SHP77 treated with DMSO at 0.1 percent for 48 hours (cell line): ENCODE measurements at places on chromosomes 16 and 17.

- no peak for DNase-seq
Measured at GRCh38 chr16:57390636-57391295, 13.8 kb upstream of the CCL17 start.

- no peak for DNase-seq
Measured at GRCh38 chr17:79414063-79414792, 196.6 kb downstream of the RBFOX3 start.

DNA sequence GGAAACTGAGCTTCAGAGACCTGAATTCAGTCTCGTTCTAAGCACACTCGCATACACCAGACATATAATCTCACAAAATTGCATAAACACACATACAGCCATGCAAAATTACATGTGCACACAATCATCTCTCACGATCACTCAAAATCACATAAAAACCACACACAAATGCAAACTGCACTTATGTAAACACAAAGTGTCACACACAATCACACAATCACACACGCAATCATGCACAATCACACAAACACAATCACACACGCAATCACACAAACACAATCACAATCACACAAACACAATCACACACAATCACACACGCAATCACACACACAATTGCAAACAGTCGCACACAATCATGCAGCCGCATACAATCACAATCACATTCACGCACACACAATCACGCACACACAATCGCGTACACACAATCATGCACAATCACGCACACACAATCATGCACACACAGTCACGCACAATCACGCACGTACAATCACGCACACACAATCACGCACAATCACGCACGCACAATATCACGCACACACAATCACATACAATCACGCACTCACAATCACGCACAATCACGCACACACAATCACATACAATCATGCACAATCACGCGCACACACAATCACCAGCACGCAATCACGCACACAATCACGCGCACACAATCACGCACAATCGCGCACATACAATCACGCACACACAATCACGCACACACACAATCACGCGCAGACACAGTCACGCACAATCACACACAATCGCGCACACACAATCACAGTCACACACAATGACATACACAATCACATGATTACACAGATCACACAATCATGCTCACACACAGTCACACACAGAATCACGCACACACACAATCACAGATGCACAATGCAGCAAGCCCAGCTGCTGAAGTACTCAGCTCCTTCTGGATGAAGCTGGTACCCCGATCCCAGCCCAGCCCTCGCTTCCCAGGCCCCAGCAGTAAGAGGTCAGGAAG lies 45.6 kb downstream of the ZDHHC7 start:
- DNase-seq: no peak

- no peak for DNase-seq
Measured at GRCh38 chr16:51009359-51009758, 141.7 kb downstream of the SALL1 start.

- DNase-seq: peak; percentile 48
Measured at GRCh38 chr17:1060991-1061390, 64.1 kb downstream of the TIMM22 start.

- DNase-seq: no peak
Measured at GRCh38 chr17:7589891-7590691, at the start of gene SOX15. Gene SOX15, minus strand, starts transcription at chr17:7590094. Its CDS starts 418 bp downstream, at chr17:7589676.

GRCh38 chr16:929227-930073 lies 41.3 kb downstream of the LMF1 start:
- no peak for DNase-seq

DNA sequence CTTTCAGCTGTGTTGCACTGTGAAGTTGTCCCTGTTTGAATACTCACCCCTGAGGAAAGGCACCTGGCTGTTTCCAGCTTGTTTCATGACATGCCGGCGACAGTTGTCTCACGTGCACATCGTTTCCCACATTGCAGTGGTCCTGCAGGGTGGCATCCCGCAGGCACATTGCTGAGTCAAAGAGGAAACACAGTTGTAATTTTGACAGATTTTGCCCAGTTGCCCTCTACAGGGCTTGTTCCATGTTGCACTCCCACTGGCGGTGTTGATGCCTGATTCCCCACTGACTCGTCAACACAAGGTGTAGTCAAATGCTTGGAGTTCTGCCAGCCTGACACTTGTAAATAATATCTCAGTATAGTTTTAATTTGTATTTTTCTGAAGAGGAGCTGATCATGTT lies 23.8 kb downstream of the EPN2 start:
- peak; percentile 5 for DNase-seq

- DNase-seq: no peak
Measured at GRCh38 chr17:16905593-16906191, 66.2 kb downstream of the TNFRSF13B start.

DNA sequence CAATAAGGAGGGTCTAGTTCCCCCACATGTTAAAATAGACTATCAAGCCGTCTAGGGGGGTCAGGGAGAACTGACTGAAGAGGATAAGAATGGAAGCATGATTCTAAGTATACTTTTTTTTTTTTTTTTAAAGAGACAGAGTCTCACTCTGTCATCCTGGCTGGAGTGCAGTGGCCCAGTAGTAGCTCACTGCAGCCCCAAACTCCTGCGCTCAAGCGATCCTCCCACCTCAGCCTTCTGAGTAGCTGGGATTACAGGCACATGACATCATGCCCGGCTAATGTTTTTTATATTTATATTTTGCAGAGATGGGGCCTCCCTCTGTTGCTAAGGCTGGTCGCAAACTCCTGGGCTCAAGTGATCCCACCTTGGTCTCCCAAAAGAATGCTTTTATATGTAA lies 14.2 kb downstream of the AMFR start:
- DNase-seq: no peak

- DNase-seq: no peak
Measured at GRCh38 chr16:89360760-89361435, 129.5 kb downstream of the ANKRD11 start.

GRCh38 chr17:17351901-17352781 lies 49.0 kb downstream of the NT5M start:
- peak; percentile 89 for DNase-seq

- no peak for DNase-seq
Measured at GRCh38 chr16:82184213-82184612, 14.2 kb upstream of the MPHOSPH6 start.

- no peak for DNase-seq
Measured at GRCh38 chr16:72198771-72199201, 26.8 kb upstream of the PMFBP1 start.

GRCh38 chr17:80444644-80444979 lies 29.6 kb downstream of the ENDOV start:
- DNase-seq: no peak

- no peak for DNase-seq
Measured at GRCh38 chr17:43581613-43582012, 35.5 kb upstream of the ETV4 start.

GRCh38 chr16:86662195-86662594 lies 83.8 kb downstream of the FOXL1 start:
- no peak for DNase-seq

GRCh38 chr16:81190667-81191066 lies 47.8 kb upstream of the BCO1 start:
- no peak for DNase-seq

- no peak for DNase-seq
Measured at GRCh38 chr16:10530685-10531084, 49.7 kb downstream of the EMP2 start.

GRCh38 chr17:67995570-67996263 lies 552 bp downstream of the C17orf58 start:
- DNase-seq: no peak

DNA sequence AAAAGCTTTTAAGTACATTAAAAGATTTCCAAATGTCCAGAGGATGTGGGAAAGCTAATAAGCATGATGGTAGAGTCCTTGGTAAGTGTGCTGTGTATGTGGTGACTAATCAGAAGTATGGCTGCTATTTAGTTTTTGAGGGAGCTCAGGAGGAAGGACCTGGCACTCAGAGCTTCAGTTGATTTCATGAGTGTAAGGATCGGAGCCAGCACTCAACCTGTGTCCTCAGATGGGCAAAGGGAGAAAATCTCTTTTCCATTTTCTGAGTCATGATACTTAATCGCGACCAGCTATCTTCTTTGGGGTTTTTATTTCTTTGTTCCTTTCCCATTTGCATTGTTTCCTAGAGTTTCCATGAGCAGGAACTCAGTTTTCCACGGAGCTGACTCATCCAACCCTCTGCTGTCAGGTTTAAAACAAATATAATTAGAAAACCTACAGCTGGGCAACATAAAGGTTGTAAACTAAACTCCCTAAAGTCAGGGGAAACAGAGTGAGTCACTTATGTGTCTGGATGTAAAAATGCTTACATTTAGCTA lies 125.4 kb downstream of the MAP2K6 start:
- DNase-seq: no peak

GRCh38 chr17:66200685-66201092 lies 8.8 kb upstream of the CEP112 start:
- DNase-seq: no peak

DNA sequence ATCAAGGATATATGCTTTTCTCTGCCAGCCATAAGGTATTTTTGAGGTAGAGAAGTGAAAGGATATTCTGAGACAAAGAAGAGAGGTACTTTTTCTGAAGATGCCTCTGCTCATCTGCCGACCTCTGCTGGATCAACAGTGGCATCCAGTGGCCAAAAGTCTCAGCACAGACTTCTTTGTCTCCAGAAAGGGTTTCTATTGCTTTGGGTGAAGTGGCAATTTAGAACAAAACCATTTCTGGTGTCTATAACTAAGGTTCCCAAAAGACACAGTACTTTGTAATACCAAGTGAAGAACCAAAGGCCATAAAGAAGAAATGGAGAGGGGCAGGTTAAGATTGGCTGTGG lies 155.2 kb upstream of the C17orf78 start:
- no peak for DNase-seq

DNA sequence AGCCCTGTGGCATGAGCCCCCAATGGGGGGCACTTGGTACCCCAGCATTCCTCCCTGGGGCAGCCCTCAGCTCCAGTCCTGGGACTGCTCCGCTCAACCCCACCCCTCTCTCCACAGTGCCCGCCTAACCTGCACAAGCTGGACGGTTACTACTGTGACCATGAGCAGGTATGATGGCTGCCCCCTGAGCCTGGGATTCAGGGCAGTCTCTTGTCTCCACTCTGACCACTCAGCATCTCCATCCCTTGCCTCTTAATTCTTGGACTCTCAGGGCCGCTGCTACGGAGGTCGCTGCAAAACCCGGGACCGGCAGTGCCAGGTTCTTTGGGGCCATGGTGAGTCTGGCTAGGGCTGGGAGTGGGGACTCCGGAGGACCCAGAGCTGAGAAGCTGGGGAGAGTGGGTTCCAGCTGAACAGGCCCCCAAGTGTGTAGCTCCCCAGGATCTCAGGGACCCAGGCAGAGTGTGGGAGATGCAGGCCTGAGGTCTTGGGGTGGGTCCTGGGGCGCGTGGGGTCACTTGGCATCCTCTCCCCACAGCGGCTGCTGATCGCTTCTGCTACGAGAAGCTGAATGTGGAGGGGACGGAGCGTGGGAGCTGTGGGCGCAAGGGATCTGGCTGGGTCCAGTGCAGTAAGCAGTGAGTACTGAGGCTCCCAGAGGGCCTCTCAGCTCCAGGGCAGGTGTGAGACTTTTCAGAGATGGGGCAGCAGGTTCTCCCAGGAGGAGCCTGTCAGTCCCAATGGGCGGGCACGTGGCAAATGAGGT lies 18.0 kb downstream of the ADAM11 start:
- no peak for DNase-seq

DNA sequence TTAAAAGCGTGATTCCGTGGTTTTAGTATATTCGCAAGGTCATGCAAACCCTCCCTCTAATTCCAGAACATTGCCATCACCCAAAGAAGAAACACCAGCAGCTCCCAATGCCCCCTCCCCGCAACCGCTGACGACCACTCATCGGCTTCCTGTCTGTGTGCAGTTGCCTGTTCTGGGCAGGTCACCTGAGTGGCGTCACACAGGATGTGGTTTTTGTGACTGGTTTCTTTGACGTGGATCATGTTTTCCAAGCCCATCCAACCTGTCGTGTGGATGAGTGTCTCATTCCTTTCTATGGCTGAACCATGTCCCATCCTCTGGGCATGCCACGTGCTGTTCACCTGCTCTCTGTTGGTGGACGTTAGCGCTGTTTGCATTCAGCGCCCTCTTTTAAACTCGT lies 8.2 kb upstream of the ATP2C2 start:
- no peak for DNase-seq

GRCh38 chr16:24953721-24954120 lies 61.4 kb downstream of the ARHGAP17 start:
- no peak for DNase-seq

DNA sequence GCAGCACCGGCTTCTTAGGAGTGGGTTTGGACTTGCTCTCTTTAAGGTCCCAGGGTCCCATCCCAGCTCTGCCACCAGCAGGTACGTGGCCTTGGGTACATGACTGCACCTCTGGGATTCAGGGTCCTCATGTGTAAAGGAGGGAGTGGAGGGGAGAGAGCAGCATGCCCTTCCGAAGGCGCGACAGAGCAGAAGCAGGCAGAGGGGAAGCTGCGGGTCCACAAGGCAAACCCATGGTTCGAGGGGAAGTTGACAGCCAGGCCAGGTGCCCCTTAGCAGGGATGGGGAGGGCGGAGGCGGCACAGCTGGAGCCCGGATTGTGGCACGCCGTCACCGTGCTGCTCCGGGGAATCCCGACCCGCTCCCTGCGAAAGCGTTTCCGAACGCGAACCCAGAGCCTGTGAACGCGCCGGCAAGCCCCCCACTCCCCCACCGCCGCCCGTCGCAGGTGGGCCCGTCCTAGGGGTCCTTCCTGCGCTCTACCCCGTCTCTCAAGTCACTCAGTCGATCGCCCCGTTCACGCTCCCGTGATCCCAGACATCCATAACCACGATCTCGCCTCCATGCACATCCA lies 4.1 kb upstream of the TBX2 start:
- no peak for DNase-seq

DNA sequence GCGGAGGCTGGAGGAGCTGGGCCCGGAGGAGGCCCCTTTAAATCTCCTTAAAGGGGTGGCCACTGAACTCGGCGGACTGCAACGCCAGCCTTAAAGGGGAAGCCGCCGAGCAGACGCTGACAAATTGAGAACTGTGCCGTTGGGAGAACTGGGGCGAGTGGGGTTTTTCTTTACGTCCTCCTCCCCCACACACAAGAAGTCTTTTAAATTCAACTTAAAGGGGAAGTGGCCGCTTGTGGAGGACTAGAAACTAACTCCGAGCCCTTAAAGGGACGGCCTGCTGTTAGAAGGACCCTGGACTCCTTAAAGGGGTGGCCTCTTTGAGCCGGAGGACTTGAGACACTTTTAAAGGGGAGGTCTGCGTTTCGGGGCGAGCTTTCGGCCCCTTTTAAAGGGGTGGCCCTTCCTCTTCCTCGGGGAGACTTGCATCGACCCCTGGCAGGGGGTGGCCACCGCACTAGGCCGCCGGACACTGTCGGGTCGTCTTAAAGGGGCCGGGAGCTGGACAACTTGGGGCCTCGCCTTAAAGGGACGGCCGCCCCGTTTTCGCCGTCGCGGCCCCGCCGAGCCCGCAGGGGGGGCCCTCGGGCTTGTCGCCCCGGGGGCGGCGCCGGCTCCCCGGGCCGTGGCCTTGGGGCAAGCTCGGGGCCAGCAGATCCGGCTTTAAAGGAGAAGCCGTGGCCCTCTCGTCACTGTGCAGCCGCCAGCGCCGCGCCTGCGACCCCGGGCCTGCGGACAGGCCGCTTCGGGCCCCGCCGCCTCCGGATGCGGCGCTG lies 688 bp downstream of the FBRS start:
- peak; percentile 99 for DNase-seq
